ENCODE measurements at places on chromosomes 5 and 9.

- DNase-seq: no peak
Measured at GRCh38 chr5:77832166-77832770, 56.1 kb upstream of the TBCA start.

DNA sequence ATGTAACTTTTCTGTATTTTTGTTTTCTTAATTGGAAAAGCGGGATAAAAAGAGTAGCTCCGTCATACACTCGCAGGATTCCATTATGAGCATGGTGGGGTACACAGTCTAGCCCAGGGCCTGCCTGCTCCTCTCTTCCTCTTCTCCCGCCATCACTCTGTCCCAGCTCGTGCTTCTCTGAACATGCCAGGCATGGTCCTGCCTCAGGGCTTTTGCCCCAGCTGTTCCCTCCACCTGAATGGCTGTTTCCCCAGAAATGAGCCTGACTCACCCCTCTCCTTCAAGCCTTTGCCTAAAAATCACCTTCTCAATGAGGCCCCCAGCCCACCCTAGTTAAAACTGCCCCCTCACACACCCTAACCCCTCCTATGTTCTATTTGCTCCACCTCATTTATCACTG, 4.5 kb downstream of the CORO2A start:
- DNase-seq: no peak

DNA sequence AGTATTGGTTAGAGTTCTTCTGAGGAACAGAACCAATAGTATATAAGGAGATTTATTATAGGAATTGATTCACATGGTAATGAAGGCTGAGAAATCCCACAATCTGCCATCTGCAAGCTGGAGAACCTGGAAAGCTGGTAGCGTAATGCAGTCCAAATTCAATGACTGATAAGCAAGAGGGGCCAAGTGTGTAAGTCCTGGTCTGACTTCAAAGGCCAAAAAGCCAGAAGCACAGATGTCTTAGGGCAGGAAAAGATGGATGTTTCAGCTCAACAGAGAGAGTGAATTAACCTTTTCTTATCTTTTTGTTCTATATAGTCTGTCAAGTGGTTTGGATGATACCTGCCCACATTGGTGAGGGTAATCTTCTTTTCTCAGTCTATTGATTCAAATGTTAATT, 146.4 kb downstream of the FGF10 start:
- DNase-seq: no peak

GRCh38 chr9:114314881-114315722, 7.8 kb upstream of the ORM1 start:
- DNase-seq: no peak

DNA sequence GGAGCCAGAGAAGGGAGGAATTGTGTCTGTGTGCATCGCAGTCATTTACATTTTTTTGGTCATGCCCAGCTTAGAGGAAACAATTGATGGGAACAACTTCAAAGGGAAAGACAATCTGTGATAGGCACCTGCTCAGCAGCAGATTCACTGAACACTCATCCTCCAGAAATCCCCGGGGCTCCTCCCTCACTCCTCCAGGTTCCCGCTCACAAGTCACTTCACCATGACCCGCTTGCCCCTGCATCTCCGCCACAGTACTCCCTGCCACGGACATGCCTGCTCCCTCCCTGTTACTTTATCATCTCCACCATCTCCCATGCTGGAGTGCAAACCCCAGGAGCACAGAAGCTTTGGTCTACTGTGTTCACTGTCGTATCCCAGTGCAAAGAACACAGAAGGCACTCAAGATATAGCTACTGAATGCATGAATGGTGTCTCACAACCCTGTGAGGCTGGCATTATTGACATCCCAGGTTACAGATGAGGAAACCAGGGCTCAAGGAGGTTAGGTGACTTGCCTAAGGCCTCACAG, 16.2 kb downstream of the LHX6 start:
- DNase-seq: no peak

DNA sequence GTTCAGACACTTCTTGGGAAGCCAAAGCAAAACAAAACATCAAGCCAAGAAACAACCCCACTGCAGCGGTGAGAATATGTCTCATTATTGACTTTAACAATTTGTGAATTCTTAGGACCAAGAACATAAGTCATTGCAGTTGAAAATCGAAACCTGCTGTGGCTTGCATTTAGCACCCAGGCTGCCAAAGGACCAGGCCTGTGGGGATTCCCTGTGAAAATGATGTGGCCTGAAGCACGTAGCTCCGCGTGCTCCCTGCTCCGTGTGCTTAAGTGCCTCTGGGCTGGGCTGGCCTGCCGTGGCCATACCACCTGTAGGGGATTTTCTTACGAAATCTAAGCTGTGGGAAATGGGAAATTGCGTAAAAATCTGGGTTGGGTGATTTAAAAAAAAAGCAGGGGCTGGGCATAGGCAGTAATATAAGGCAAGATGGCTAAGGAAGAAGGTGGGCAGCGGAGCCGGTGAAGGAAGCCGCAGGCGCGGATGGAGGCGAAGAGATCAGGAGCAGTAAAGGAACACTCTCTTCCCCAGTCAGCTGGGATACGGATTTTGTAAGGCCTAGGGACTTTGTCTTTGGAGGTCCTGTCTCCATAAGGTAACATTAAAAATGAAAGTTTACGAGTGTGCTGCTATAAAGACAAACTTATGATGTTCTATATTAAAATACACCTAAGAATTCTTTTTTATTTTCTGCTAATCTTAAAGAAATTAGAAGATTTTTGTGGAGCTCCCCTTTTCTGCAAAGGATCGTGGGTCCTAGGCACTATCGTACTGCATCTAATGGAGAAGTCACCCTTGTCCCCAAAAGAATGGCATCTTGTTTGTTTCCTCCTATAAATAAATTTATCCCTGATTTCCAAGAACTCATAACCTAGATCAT, 189.6 kb upstream of the SEMA6A start:
- DNase-seq: no peak

DNA sequence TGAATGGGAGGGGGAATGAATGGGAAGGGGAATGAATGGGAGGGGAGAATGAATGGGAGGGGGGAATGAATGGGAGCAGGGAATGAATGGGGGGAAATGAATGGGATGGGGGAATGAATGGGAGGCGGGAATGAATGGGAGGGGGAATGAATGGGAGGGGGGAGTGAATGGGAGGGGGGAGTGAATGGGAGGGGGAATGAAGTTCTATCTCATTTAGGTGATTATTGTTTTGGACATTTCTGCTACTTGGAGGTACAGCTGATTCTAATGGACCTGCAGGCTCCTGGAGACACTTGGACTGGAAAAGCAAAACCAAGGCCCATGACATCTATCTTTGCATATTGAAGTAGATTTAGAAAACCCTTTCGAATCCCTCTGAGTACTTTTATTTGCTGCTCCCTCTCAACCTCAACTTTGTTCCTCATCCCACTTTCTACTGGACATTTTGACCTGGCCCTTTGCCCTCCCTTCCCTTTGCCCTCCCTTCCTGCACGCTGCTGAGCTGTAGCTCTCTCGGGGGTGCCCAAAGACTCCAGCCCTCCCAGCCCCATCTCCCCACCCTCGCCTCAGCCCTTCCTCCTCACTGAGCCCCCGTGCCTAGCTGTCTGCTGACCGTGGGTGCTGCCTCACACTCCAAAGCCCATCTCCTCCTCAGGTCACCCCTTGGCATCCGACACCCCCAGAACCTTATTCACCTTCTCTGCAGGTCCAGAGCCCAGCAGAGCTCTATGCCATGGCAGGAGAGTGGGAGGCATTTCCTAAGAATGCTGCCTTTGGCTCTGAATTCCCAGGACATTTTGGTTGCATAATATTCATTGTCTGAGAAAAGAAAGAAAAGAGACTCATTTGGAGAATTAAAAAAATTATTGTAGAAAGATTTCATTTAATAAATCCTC, 19.9 kb upstream of the LPCAT1 start:
- DNase-seq: no peak

GRCh38 chr5:114450437-114450836, 88.6 kb downstream of the KCNN2 start:
- DNase-seq: no peak

DNA sequence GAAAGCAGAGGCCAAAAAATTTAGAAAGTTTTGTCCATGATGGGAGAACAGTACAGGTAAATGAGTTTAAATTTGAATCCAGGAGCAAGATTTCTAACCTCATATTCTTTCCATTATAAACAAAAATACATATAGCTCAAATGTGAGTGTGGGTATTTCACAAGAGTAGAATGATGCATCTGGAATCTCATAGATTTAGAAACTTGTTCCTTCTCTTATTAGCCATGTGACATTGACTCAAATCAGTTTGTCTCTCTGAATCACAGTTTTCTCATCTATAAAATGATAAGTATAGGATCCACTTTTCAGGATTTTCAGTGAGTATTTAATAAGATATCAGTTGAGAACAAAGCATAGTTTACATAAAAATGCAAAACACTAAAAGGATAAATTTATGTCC, 436.3 kb upstream of the PAPPA start:
- no peak for DNase-seq

DNA sequence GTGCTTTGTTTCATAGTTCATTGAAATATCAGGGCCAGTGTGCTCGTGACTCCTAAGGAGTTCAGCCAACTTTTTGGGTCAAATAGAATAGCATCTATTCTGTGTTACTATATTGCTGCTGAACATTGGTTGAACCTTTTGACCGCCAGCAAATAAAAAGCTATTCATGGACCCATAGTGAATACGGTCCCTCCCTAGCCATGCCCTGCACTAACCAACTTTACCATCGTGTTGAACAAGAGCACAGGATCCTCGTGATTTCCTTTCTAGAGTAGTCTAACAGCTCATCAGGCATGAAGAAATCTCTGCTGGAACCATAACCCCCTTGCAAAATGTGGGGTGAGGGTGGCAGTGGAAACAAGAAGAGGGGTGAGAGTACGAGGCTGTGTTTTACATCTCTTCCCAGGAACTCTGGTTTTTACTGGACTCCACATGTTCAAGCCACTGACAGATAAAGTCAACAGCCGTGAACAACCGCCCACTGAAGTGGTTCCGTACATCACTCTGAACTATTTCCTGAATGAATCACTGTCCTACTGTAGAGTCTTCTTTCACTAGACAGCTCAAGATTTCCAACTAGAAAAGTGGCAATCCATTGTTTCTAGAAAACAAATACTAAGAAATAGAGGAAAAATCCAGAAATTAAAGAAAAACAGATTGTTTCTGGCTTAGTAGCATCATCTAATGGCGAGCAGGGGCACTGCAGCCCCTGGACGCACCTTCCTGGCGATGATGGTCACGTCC, 70.1 kb upstream of the SPATA31E1 start:
- no peak for DNase-seq

GRCh38 chr9:137612741-137613142, 6.1 kb upstream of the EHMT1 start:
- DNase-seq: no peak

DNA sequence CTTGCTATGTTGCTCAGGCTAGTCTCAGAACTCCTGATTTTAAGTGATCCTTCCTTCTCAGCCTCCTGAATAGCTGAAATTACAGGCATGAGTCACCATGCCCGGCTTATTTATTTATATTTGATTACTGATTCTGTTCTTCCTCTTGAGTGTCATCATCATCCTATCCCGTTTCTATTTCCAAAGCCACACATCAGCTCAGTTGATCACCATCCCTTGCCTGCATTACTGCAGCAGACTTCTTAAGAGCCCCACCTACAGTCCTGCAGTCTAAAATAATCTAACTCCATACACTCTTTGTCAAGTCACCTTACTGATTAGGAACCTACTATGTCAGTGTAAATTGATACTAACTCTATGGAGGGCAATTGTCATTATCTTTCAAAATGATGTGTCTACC, 138.9 kb upstream of the RAI14 start:
- no peak for DNase-seq

DNA sequence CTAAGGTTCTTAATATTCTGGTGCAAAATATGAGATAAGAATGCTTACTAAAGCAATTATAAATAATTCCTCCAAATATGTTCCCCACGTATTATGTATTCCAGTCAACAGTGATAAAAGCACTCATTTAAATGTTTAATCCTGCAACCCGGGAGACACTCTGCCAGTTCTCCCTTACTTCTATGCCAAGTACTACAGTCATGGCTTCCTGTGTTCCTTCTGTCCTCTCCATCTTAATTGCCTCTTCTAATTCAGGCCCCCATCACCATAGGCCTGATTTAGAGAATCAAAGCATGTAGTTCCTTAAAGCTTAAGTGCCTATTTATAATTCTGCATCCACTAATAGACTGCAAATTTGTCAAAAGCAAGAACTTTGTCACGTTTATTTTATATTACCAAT, 474.8 kb downstream of the SEMA5A start:
- DNase-seq: no peak

- DNase-seq: no peak
Measured at GRCh38 chr9:108751369-108751768, 104.4 kb downstream of the ACTL7B start.

Data from NCI-H748 treated with DMSO at 0.1 percent for 48 hours (cell line).